ENCODE measurements at places on chromosomes 5 and 9. TPM values are rescaled to one million over a fixed set of nuclear protein-coding genes. Genes with fewer than 3 reads are reported as not detected.

Gene GNAQ
- total RNA-seq = 16.8 TPM

Gene SSBP2
- 8.2 TPM for total RNA-seq

Gene CYLC2
- not detected for total RNA-seq

Gene SPATA31D4
- total RNA-seq = not detected

Gene GARIN3
- total RNA-seq = not detected

Gene PCDHGB4
- total RNA-seq = 0.70 TPM

Gene SPOCK1
- 14.2 TPM for total RNA-seq

Gene ANKH
- total RNA-seq = 23.1 TPM

Gene SNCB
- 0.70 TPM for total RNA-seq

Gene ARID3C
- total RNA-seq = 0.23 TPM

Gene TRIM36
- 1.5 TPM for total RNA-seq

Gene CLINT1
- total RNA-seq = 81.5 TPM

Gene ZNF300
- 2.3 TPM for total RNA-seq

Gene PRUNE2
- total RNA-seq = not detected

Gene GPR150
- 0.18 TPM for total RNA-seq

Gene AQP3
- total RNA-seq = 19.7 TPM

Gene FBLL1
- total RNA-seq = not detected

Gene OBP2B
- not detected for total RNA-seq

Gene APBA1
- 0.11 TPM for total RNA-seq

Gene ADCY2
- not detected for total RNA-seq

Gene SH2D3C
- total RNA-seq = 0.06 TPM

Gene TAS2R1
- total RNA-seq = not detected

Gene POU4F3
- 0.14 TPM for total RNA-seq

Gene HIGD2A
- total RNA-seq = 266 TPM

Gene DMRTA1
- total RNA-seq = 0.73 TPM

Gene MRRF
- total RNA-seq = 62.9 TPM

Gene SPTAN1
- 144 TPM for total RNA-seq

Gene SLC1A1
- 1.1 TPM for total RNA-seq

Gene RASEF
- 9.2 TPM for total RNA-seq

Gene C9orf153
- total RNA-seq = 0.46 TPM

All from A549 treated with CORT108297 at 1 μM for 4 hours (cell line).